Activated CD4-positive, alpha-beta T cell treated with anti-CD3 and anti-CD28 coated beads, Interleukin-2, amount 10 ng/mL, durations not matched to agents 7 days and 5 days (primary cell): ENCODE measurements at places on chromosomes 6 and 20.
A peak's percentile ranks its signal among the peaks of the same experiment; 100 is the strongest.

DNA sequence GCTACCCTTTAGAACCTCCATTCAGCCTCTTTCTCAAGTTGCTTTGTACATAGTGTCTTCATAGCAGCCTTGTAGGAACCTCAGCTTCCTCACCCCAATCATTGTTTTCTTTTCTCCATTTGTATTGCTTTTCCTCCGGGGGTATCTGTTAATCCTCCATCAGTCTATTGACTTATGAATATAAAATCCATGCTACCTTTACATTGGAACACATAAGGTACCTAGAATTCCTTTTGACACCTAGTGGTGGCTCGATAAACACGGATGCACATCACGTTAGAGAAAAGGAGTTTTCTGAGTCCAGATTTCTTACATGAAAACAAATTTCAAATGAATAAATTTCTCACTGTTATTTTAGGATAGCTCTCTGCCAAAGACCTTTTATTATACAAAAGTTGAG is 6.3 kb upstream of the EDN1 start:
- no peak overlapping the region for H3K27ac ChIP-seq
- H3K27me3 ChIP-seq = peaks cover 14% of the 10 kb centered on the region
- H3K4me1 ChIP-seq = peaks cover 16% of the 10 kb centered on the region
- DNase-seq = no peak
- H3K36me3 ChIP-seq = no peaks in the 10 kb centered on the region

DNA sequence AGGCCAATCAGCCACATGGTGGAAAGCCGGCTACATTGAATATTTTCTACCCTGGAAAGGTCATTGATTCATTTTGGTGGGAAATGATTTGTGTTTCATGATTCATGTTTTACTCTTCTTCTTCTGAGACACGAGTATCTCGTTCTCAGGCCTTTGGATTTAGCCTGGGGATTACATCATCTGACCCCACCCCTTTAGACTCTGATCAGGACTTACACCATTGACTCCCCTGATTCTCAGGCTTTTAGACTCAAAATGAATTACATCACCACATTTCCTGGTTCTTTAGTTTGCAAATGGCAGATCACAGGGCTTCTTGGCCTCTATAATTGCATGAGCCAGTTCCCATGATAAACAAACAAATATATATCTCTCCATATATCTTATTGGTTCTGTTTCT is 228.8 kb downstream of the ADGRG6 start:
- H3K36me3 ChIP-seq = peaks cover 3% of the 10 kb centered on the region
- H3K27ac ChIP-seq = no peak overlapping the region
- H3K27me3 ChIP-seq = no peaks in the 10 kb centered on the region
- DNase-seq = no peak
- no peak overlapping the region for H3K4me3 ChIP-seq

GRCh38 chr20:36666181-36666740 is 20.3 kb upstream of the SLA2 start:
- H3K4me3 ChIP-seq = no peak overlapping the region
- H3K27me3 ChIP-seq = no peaks in the 10 kb centered on the region
- H3K4me1 ChIP-seq = peaks cover 5% of the 10 kb centered on the region

GRCh38 chr6:156150391-156150790 is 626.8 kb upstream of the ARID1B start:
- no peak for DNase-seq
- no peaks in the 10 kb centered on the region for H3K27me3 ChIP-seq
- peak overlapping the region; percentile 22 for H3K27ac ChIP-seq

- no peak overlapping the region for H3K27ac ChIP-seq
- no peaks in the 10 kb centered on the region for H3K36me3 ChIP-seq
- no peak for DNase-seq
- H3K4me3 ChIP-seq = no peak overlapping the region
- H3K27me3 ChIP-seq = peaks cover 9% of the 10 kb centered on the region
- no peaks in the 10 kb centered on the region for H3K4me1 ChIP-seq
Measured at GRCh38 chr6:34926655-34927054, 37.6 kb downstream of the ANKS1A start.

DNA sequence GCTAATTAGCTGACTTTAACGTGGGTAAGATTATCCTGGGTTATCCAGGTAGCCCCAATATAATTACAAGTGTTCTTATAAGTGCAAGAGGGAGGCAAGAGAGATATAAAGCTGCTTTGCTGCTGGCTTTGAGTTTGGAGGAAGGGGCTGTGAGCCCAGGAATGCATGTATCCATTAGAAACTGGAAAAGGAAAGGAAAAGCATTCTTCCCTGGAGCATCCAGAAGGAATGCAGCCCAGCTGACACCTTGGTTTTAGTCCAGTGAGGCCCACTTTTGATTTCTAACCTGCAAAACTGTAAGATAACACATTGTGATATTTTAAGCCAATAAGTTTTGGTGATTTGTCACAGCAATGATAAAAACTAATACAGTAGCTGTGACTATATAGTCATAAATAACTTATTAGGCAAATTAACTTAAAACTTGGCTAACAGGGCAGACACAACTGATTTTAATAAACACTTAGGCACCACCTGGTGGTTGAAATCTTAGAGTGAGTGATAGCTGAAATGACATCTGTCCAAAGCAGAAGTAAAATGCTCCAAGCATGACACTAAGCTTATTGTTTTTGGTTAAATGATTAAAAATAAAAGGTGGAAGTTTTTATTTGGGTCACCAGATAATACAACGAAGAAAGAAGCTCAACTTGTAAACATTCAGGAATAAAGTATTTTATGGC is 35.6 kb downstream of the ADGRF4 start:
- H3K27ac ChIP-seq = no peak overlapping the region
- DNase-seq = peak; percentile 31
- H3K4me1 ChIP-seq = peaks cover 3% of the 10 kb centered on the region
- no peaks in the 10 kb centered on the region for H3K36me3 ChIP-seq
- peaks cover 4% of the 10 kb centered on the region for H3K27me3 ChIP-seq
- H3K4me3 ChIP-seq = no peak overlapping the region

GRCh38 chr20:17614176-17614811 is 44.4 kb downstream of the DSTN start:
- DNase-seq = no peak
- no peaks in the 10 kb centered on the region for H3K27me3 ChIP-seq
- H3K27ac ChIP-seq = peak overlapping the region; percentile 46
- H3K36me3 ChIP-seq = peaks cover 6% of the 10 kb centered on the region
- peaks cover 41% of the 10 kb centered on the region for H3K4me1 ChIP-seq

GRCh38 chr6:42618686-42619085 is 54.9 kb downstream of the UBR2 start:
- peaks cover 32% of the 10 kb centered on the region for H3K36me3 ChIP-seq
- DNase-seq = no peak

GRCh38 chr6:14265049-14266021 is 147.8 kb downstream of the CD83 start:
- no peaks in the 10 kb centered on the region for H3K27me3 ChIP-seq
- peaks cover 25% of the 10 kb centered on the region for H3K4me1 ChIP-seq
- H3K4me3 ChIP-seq = no peak overlapping the region
- no peak for DNase-seq

DNA sequence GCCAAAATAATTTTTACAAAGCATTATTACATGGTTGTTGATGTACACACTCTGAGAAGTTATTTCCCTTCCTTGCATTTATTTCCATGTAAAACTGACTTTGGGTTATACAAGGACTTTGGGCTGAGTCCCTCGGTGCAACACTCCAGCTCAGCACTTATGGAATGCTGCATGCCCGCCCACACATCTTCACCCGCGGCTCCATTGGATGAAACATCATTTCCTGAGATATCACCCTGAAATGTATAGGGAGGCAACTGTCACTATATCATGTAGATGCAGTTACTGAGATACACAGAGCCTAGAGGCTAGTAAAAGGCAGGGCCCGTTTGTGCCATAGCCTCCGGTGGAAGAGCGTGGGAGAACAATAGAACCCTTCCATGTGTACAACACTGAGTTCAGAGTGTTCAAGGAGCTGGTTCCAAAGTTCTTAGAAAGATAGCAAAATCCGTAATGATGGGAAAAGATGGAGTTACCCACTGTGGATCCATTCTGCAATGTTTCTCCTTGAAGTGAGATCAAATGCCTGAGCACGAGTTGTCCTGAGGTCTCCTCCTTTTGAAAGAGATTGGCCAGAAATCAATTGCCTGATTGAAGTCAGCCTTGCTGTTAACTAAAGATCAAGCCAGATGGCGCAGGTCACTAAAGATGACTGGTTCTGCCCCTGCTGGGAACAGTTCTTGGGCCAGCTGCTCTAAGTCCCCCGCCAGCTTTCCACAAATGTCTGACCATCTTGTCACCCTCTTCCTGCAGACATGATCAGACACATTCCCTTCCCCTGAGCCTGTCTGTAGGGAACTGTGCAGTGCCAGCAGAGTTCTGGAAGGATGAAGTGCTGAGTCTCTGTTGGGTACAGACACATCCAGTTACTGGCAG is 100.9 kb upstream of the IYD start:
- no peak overlapping the region for H3K27ac ChIP-seq
- H3K4me1 ChIP-seq = no peaks in the 10 kb centered on the region
- peaks cover 3% of the 10 kb centered on the region for H3K27me3 ChIP-seq
- DNase-seq = no peak
- no peak overlapping the region for H3K4me3 ChIP-seq

- H3K27ac ChIP-seq = no peak overlapping the region
- H3K27me3 ChIP-seq = peaks cover 33% of the 10 kb centered on the region
Measured at GRCh38 chr6:163392533-163392932, 22.0 kb upstream of the QKI start.

DNA sequence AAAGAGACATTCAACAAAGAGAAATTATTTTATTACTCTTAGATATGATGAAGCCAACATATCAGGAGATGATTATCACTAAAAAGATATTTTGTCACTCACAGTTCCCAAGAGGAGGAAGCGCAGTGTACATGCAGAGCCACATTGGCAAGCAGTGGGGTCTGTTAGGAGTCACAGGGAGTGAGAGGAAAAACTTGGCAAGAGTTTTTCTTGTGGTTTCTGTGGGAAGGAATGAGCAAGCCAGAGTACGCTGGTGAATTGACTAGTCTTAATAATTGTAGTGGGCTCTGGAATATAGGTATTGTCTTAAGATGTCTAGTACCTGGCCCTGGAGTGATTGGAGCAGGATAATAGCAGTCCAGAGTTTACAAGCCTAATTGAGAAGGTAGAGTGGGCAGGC is 1095.2 kb downstream of the GRIK2 start:
- no peaks in the 10 kb centered on the region for H3K27me3 ChIP-seq
- H3K4me3 ChIP-seq = no peak overlapping the region
- no peaks in the 10 kb centered on the region for H3K36me3 ChIP-seq
- no peak overlapping the region for H3K27ac ChIP-seq
- H3K4me1 ChIP-seq = no peaks in the 10 kb centered on the region

DNA sequence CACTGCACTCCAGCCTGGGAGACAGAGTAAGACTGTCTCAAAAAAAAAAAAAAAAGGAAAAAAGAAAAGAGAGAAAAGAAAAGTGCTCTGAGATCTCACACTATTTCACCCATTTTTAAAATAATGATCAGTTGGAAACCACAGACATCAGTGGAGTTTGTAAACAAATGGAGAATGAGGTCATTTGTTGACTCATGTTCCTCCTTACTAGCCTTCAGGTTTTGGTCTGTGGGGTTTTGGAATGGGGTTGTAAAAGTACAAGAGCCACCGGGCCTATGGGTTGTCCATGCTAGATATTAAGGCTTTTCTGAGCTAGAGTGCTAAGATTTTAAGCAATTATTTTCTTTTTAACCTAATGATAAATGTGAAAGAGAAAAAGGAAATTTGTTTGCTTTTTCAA is 104.4 kb upstream of the PRL start:
- DNase-seq = no peak
- no peaks in the 10 kb centered on the region for H3K36me3 ChIP-seq
- no peaks in the 10 kb centered on the region for H3K27me3 ChIP-seq
- H3K4me1 ChIP-seq = no peaks in the 10 kb centered on the region
- H3K4me3 ChIP-seq = no peak overlapping the region

DNA sequence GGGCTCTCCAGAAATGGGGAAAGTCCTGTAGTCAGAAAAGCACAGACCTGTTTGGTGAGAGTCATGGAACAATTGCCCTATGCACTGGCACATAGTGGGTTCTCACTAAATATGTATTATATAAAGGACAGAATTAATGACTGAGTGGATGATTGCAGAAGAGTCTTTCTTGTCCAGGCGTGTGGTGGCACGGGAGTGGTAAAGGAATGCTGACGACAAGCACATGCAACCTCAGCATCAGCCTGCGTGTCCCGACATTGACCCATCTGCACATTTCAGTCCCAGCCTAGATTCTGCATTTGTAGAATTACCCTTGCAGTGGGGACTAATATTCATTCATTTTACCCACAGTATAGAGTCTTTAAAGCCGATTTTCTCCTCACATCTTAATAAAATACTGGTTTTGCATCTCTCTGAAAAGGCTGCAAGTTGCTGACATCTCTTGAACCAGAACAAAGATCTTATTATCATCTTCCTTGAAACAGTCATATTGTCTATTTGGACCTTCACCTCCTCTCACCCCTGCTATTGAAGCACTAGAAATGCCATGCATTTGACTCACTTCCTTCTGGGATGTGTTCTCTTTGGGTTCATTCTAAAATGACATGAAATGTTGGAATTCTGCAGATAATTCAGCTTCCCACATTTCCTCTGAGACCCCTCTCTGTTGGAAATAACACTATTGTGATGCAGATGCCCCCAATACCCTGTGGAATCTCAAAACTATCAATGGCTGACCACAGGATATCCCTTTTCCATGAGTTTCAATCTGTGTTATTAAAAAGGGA is 883.6 kb upstream of the FLRT3 start:
- H3K4me3 ChIP-seq = no peak overlapping the region
- no peak for DNase-seq
- H3K36me3 ChIP-seq = no peaks in the 10 kb centered on the region
- H3K27me3 ChIP-seq = no peaks in the 10 kb centered on the region
- H3K27ac ChIP-seq = no peak overlapping the region
- H3K4me1 ChIP-seq = no peaks in the 10 kb centered on the region

DNA sequence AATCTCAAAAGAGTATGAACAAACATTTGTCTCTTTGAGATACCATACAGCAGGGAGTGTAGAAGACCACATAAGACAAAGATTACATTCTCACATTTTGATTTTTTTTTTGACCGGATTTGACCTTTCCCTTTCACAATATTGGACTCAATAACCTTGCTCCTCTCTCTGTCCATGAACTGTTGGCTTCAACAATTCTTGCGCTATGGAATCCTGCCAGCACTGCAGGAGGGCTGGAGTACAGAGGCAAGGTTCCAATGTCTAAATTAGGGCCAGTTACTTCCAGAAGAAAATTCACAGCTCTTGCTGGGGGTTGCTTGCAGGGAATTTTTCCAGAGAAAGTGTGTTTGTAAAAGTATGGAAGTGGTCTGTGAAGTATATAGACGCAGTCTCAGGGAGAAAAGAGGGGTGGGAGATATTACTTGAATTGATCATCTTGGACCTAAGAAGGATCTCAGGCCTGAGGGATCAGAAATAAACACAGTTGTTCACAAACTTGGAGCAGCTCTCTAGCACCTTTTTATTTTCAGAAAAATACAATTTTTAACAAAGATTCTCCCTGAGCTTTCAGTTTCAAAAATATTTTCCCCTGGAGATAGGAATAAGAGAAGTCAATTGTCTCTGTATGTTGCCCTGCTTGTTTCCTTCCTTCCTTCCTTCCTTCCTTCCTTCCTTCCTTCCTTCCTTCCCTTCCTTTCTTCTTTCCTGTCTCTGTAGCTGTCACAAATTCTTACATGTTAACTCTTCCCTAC is 765.9 kb downstream of the BCKDHB start:
- no peaks in the 10 kb centered on the region for H3K27me3 ChIP-seq
- H3K4me1 ChIP-seq = no peaks in the 10 kb centered on the region
- H3K4me3 ChIP-seq = no peak overlapping the region
- H3K27ac ChIP-seq = no peak overlapping the region
- H3K36me3 ChIP-seq = no peaks in the 10 kb centered on the region
- DNase-seq = no peak
